ENCODE measurements at places on chromosomes 2 and 18. TPM values are rescaled to one million over a fixed set of nuclear protein-coding genes. Genes with fewer than 3 reads are reported as not detected.

DNA sequence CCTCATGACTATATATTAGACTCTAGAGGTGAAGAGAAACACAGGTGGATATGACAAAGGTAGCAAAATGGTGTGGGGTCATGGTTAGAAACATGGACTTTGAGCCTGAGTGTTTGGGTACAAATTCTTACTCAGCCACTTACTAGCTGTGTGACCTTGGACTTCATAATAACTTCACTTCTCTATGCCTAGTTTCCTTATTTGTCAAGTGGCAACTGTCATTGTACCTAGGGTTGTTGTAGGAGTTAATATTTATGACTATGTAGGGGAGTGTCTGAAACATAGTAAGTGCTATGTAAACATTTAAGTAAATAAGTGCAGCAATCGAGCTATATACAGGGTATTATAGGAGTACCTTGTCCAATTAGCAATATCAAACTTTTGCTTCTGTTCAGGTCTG lies 49.7 kb upstream of the RAPH1 start:
- peaks cover 11% of the 10 kb centered on the region for H3K4me1 ChIP-seq
- no peaks in the 10 kb centered on the region for H3K27me3 ChIP-seq
- no peak overlapping the region for H3K4me3 ChIP-seq
- H3K36me3 ChIP-seq = no peaks in the 10 kb centered on the region
- DNase-seq = no peak

DNA sequence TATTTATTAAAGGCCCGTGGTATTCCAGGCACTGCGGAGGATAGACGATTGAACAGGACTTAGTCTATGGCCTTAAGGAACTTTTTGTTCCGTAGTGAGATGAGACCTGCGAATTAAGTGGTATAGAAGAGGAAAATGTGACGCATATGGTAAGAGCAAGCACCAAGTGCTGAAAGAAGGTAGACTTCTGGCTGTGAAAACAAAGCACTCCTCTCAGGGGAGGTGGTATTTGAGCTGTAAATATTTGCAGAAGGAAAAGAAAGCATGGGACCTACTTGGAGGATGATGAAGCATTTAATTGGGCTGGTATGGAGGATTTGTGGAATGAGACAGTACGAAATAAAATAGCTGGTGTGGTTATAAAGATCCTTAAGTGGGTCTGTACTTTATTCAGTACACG lies 62.5 kb downstream of the GPR39 start:
- no peak for DNase-seq
- no peak overlapping the region for H3K27ac ChIP-seq
- H3K4me1 ChIP-seq = no peaks in the 10 kb centered on the region
- no peaks in the 10 kb centered on the region for H3K36me3 ChIP-seq
- H3K27me3 ChIP-seq = no peaks in the 10 kb centered on the region

DNA sequence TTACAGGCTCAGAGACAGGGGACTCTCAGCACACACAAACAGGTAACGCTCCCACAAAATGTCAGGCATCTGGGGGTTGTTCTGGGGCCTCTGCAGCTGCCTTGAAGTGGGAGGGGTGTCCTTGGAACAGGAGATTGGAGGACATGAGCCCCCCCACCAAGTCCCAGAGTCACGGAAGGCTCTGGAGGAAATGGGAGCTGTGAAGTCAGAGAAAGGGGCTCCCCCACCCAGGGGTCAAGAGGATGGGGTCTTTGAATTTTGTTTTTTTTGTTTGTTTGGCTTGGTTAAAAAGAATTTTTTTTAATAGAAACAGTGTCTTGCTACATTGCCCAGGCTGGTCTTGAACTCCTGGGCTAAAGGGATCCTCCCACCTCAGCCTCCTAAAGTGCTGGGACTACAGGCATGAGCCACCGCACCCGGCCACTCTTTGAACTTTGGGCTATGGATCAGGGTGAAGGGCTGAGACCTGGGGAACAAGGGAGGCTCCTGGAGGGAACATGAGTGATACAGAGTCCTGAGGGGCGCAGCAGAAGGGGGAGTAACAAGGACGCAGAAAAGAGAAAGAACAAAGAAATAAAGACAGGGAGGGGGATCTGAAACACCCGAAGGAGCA lies 46.8 kb downstream of the TNS1 start:
- H3K27ac ChIP-seq = peak overlapping the region; percentile 94
- peak; percentile 52 for DNase-seq
- no peak overlapping the region for H3K4me3 ChIP-seq
- H3K27me3 ChIP-seq = no peaks in the 10 kb centered on the region

- no peak for DNase-seq
- no peaks in the 10 kb centered on the region for H3K4me1 ChIP-seq
- H3K27me3 ChIP-seq = no peaks in the 10 kb centered on the region
- H3K4me3 ChIP-seq = no peak overlapping the region
- no peak overlapping the region for H3K27ac ChIP-seq
Observed at GRCh38 chr2:220764171-220764570, 807.9 kb downstream of the EPHA4 start.

DNA sequence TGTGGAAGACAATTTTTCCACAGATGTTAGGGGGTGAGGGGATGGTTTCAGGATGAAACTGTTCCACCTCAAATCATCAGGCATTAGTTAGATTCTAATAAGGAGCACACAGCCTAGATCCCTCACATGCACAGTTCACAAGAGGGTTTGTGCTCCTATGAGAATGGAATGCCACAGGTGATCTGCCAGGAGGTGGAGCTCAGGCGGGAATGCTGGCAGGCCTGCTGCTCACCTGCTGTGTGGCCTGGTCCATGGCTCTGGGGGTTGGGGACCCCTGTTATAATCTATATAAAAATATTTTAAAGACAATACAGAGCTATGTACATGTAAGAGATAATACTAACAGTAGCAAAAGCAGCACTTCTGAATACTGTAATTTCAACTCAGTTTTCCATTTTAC lies 19.2 kb downstream of the CWC22 start:
- H3K27ac ChIP-seq = no peak overlapping the region
- no peaks in the 10 kb centered on the region for H3K4me1 ChIP-seq
- DNase-seq = no peak
- no peak overlapping the region for H3K4me3 ChIP-seq
- H3K27me3 ChIP-seq = no peaks in the 10 kb centered on the region

DNA sequence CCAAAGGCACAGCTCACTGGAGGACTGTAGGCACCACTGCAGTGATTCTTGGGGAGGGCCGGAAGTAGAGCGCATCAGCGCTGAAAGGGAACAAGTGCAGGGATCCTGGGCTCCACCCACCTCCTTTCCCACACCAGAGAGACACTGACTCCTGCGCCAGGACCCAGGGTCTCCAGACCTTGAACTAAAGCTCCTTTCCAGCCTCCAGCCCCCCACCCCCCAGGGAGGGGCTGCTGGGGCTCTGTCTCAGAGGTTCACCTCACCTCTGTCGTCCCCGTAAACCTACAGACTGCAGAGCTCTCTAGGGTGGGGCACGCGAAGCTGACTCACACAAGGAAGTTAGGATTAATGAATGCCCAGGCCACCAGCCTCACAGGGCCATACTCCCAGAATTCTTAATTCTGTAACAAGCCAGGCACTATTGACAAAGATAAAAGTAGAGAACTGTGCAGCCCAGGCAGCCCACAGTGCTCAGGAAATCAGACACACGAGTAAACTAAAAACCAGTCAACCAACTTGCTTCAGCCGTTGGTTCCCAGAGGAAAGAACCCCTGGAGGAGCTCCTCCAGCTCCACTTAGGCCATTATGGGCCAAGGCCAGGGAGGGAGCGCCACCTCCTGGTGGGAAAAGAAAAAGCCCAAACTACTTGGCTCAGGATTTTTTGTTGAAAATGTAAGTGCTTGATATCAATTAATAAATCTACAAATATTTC lies 45.1 kb upstream of the ACAA2 start:
- peak; percentile 71 for DNase-seq
- H3K4me3 ChIP-seq = no peak overlapping the region
- no peaks in the 10 kb centered on the region for H3K36me3 ChIP-seq
- H3K27ac ChIP-seq = no peak overlapping the region
- no peaks in the 10 kb centered on the region for H3K27me3 ChIP-seq

GRCh38 chr2:106885971-106886915 lies at the start of gene ST6GAL2:
Gene ST6GAL2 (minus strand): TSS chr2:106886167. CDS start chr2:106843977, 42,190 bp downstream.
- no peaks in the 10 kb centered on the region for H3K36me3 ChIP-seq
- peak within 1 kb of the TSS; percentile 98 for H3K4me3 ChIP-seq
- H3K27ac ChIP-seq = peak within 1 kb of the TSS; percentile 97
- peak; percentile 72 for DNase-seq
- no peaks in the 10 kb centered on the region for H3K4me1 ChIP-seq
- H3K27me3 ChIP-seq = no peaks in the 10 kb centered on the region

DNA sequence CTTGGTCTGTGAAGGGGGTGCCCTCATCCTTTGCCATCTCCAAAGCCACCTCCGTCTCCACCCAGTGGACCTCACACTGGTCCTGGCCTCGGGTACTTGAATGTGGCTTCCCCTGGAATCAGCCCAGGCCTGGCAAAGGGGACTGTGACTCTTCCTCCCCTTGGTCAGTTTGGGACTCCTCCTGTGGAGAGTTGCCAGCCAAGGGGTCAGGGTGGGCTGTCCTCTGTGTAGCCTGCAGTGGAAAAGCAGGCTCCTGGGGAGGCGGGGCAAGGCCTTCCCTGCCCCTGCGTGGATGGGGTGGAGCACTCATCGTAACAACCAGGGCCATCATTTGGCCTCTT lies 59.8 kb downstream of the INHBB start:
- H3K27me3 ChIP-seq = no peaks in the 10 kb centered on the region
- no peaks in the 10 kb centered on the region for H3K4me1 ChIP-seq
- H3K36me3 ChIP-seq = no peaks in the 10 kb centered on the region
- no peak for DNase-seq

DNA sequence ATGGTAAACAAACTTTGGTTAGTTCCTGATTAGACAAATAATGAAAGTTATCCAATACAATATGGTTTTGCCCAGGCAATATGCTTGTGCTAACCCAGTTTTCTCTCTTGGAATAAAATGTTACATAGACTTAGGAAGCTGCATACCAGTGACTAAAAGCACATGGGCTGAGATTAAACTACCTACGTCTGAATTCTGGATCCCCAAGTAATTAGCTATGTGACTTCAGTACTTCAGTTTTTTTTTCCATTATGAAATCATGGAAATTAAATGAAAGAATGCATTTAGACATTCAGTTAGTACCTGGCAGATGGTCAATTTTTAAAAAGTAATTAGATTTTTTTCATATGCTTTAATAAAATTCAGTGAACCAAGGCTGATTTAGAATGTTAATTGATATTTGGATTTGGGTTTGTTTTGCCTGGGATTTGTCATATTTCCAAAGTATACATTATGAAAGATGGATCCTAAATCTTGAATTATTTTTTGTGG lies 213.9 kb downstream of the PTH2R start:
- H3K4me1 ChIP-seq = no peaks in the 10 kb centered on the region
- no peaks in the 10 kb centered on the region for H3K27me3 ChIP-seq
- H3K36me3 ChIP-seq = no peaks in the 10 kb centered on the region
- no peak overlapping the region for H3K4me3 ChIP-seq

GRCh38 chr2:172072706-172073105 lies 12.6 kb upstream of the DLX1 start:
- no peak for DNase-seq
- no peak overlapping the region for H3K4me3 ChIP-seq
- H3K4me1 ChIP-seq = no peaks in the 10 kb centered on the region
- no peaks in the 10 kb centered on the region for H3K36me3 ChIP-seq
- no peak overlapping the region for H3K27ac ChIP-seq
- no peaks in the 10 kb centered on the region for H3K27me3 ChIP-seq

DNA sequence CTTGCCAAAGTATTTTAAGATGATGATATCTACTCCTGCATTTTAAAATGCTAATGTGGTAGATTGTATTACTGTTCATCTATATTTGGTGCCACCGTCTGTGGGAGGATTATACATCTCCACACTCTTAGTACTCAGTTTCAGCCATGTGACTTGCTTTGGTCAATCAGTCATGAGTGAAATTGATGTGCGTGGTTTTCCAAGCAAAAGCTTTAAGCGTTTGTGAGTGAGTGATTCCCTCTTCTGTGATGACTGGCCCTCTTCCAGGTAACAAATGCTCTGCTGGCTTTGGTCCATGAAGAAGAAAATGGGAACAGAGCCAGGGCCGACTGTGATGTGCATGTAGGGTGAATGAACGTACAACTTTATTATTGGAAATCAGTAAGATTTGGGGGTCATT lies 330.4 kb downstream of the LPIN1 start:
- H3K27me3 ChIP-seq = no peaks in the 10 kb centered on the region
- no peak overlapping the region for H3K4me3 ChIP-seq
- H3K27ac ChIP-seq = no peak overlapping the region
- H3K36me3 ChIP-seq = no peaks in the 10 kb centered on the region

- no peak for DNase-seq
- H3K4me1 ChIP-seq = no peaks in the 10 kb centered on the region
Observed at GRCh38 chr2:78127424-78127823, 605.2 kb upstream of the LRRTM4 start.

CAPN14 gene
- not detected for total RNA-seq

MYOM1 gene
- total RNA-seq = 7.8 TPM

ARHGEF33 gene
- 6.4 TPM for total RNA-seq

TXNL1 gene
- total RNA-seq = 12.3 TPM

FZD7 gene
- 32.5 TPM for total RNA-seq

CD207 gene
- not detected for total RNA-seq

HAAO gene
- total RNA-seq = 7.2 TPM

OSBPL6 gene
- 1.4 TPM for total RNA-seq

SLC35F5 gene
- 55.7 TPM for total RNA-seq

TSPYL6 gene
- not detected for total RNA-seq
